ENCODE measurements at places on chromosomes 1 and 21.

- no peak for DNase-seq
Measured at GRCh38 chr1:169009666-169010065, 96.8 kb upstream of the ATP1B1 start.

DNA sequence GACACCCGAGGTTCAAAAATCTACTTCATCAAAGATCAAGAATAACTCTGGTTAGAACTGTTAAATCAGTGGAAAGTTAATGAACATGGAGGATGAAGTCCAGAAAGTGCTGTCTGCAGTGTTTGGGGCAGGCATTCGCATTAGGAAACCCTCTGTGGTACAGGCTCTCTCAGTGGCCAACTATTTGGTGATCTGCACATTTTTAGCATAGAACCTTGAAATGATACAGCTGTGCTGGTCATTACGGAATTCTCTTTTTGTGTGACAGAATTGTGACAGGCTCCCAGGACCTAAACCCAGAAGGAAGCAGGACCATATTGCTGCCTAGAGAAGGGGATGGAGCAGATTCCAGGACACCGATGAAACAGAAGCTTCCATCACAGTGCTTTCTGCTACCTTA, 89.0 kb downstream of the SLC45A1 start:
- DNase-seq, result no peak

DNA sequence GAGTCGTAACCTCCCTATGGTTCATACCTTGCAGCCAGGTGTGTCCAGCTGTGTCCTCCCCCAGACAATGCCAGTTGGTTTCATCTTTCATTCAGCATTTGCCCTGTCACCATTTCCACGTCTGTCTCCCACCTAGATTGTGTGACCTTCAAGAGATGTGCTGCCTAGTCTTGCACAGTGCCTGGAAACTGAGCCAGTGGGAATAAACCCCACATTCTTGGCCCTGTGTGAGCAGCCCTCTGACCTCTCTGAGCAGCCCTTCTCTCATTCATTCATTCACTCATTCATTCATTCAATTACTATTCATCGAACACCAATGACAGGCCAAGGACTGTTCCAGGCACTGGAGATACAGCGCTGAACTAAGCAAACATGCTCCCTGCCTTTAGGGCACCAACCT, 115.7 kb downstream of the GRIK3 start:
- DNase-seq, result no peak

GRCh38 chr1:38018864-38019343, 6.4 kb downstream of the UTP11 start:
- DNase-seq, result peak; percentile 89

- DNase-seq, result no peak
Measured at GRCh38 chr1:170687621-170688020, 23.7 kb downstream of the PRRX1 start.

GRCh38 chr1:87155170-87155569, 173.5 kb upstream of the LMO4 start:
- DNase-seq, result no peak

DNA sequence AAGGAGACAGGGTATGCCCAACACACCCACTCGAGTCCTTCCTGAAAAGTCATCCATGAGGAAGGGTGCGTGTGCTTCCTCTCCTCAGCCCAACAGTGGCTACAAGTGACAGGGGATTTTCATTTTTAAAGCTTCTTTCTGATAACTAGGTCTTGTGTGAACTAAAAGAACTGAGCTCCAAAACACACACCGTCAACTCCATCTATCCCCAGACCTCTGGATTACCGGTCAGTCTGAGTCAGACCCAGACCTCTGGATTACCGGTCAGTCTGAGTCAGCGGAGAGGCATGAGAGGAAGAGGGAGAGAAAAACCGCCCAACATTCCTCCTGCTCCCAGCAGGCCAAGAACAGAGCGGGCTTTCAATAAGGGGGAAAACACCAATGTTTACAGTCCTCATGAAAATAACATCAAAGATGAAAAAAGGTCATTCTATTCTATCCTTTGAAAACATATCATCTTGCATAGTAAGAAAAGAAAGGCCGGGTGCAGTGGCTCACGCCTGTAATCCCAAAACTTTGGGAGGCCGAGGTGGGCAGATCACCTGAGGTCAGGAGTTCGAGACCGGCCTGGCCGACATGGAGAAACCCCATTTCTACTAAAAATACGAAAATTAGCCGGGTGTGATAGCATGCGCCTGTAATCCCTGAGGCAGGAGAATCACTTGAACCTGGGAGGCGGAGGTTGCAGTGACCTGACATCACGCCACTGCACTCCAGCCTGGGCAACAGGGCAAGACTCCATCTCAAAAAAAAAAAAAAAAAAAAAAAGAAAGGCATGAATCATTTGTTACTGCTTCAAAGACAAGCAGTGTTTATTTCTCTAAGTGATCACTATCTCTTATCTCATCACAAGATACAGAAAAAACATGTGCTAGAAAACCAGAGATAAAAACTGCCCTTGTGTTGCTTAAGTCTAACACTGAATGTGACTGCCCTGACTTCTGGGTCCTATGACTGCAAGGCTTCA, 3.4 kb downstream of the PTTG1IP start:
- no peak for DNase-seq

- DNase-seq, result no peak
Measured at GRCh38 chr1:151867765-151868411, 14.4 kb upstream of the THEM5 start.

GRCh38 chr1:20153000-20153418, 13.9 kb downstream of the PLA2G2F start:
- no peak for DNase-seq

DNA sequence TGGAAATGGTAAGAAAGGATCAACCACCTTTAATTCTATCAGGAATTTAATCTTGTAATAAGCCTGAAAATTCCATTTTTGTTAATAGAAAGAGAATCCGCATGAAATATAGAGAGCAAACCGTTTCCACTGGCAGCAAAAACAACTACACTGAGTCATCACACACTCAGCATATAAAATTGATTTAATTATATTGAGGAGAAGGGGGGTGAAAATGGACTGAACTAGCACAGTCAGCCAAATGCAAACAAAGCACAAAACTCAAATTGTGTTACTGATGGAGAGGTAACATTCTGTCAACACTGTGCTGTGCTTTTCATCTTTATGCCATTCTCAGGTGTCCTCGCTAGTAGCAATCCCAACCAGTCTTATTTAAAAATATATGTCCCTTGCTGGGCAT, 1583.9 kb downstream of the MRPL39 start:
- no peak for DNase-seq

- DNase-seq, result peak; percentile 60
Measured at GRCh38 chr1:237470712-237471338, 419.9 kb downstream of the ZP4 start.

GRCh38 chr1:235946571-235946981, 79.9 kb upstream of the LYST start:
- DNase-seq, result no peak

GRCh38 chr1:107247679-107248078, 106.8 kb downstream of the NTNG1 start:
- DNase-seq, result no peak

- no peak for DNase-seq
Measured at GRCh38 chr1:191729742-191730141, 428.5 kb upstream of the RGS18 start.

DNA sequence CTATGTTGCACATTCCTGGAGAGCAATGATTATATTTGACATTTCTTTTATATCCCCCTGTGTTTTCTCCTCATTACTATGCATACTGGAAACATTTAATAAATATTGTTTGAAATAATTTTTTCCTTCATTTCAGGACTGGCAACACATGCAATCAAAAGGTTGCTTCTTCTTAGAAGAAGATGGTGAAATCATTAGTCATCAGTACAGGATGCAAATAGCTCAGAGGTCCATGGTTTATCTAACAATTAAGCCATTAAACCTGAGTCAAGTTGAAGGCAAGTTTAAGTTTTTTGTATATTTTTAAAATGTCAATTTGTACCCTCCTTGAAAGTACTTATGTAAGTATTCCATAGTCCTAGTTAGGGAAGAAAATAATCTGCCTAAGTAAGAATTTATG, 22.5 kb downstream of the EFCAB7 start:
- no peak for DNase-seq

- DNase-seq, result no peak
Measured at GRCh38 chr1:29849038-29849750, 612.9 kb downstream of the PTPRU start.

GRCh38 chr1:184748740-184749139, 5.9 kb downstream of the EDEM3 start:
- DNase-seq, result no peak

DNA sequence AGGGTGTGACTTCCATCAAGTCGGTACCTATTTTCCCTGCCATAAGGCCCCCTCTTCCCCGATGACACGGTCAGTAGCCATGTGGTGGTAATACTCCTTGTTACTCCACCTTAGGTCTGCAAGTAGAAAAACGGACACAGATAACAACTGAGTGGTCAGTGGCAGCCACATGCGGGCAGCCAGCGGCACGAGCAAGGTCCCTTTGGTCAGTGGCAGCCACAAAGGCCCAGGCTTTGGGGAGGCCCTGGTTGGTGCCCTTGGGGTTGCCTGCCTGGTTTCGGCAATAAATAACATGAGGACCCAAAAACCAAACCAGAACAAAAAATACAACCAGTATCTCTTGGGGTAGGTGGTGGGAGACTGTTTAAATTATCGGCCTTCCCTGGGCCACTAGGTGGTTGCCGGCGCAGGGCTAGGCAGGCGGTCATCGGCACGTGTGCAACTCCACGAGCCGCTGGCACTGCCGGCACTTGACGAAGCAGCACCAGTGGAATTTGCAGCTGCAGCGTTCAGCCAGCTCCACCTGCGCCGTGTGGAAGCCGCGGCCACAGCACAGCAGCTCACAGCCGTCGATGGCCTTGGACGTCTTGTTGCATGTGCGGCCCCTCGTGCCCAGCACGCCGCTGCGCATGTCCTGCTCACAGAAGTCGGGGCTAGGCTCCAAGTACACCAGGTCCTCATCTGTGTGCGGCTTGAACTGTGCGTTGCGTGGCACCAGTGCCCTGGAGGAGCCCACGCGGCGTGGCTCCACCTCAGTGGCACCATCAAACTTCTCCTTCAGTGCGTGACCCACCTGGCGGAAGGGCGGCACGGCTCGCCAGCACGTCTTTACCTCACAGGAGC, 23.1 kb downstream of the WNT4 start:
- no peak for DNase-seq

DNA sequence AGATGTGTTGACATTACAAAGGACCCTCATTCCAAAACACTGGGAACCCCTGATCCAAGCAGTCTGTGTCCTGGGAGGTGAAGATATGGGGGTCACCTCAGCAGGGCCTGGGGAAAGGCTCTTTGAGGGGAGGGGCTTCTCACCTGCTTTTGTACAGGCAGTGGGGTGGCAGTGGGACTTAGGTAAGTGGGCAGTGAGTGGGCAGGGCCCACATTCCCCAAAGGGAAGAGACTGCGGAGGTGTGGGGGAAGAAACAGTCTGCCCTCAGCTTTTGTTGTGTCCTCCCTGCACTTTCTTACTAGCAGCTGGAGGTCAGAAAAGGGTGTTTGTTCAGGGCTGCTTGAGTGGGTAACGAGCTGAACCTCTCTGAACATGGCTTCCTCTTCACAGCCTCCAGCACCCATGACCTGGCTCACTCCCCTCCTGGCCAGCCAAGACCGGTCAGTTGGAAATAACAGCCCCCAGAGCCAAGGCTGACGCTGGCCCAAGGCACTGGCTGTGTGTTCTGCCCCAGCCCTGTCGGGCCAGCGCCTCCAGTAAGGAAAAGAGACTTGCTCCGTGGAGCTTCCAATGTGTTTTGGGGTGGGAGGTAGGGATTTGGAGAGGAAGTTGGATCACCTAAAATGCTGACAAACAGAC, 173.5 kb downstream of the PSMG1 start:
- DNase-seq, result no peak

DNA sequence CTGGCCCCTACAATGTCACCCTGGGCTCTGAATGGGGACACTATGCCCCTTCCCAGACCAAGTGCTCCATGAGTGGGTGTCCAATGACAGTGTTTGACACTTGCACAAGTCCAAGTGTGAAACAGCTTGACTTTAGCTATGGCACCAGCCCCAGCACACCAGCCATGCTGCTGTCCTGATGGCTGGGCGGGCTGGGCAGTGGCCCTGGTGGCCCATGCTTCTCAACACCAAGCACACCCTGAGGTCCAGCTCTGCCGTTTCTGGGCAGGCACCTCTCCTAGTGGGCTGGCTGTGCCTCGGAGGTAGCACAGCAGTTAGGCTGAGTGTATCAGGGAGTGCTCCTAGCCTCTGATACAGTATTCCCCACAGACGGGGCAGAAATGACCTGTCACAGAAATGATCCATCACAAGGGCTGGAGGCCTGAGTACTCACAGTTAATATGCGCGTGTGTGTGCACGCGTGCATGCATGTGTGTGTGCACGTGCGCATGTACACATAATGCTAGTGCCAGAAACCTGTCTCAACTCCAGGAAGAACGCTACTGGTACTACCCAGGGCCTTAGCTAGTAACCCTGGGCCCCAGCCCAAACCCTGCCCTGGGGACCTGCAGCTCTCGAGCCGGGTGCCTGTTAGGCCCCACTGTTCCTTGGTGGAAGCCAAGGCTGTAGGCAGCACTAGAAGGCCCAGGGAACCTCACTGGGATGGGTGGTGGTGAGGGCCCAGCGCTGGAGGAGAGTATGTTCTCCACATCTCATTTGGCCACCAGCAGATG, 134.0 kb downstream of the DMRTB1 start:
- no peak for DNase-seq

Measured in NCI-H510A treated with DMSO at 0.1 percent for 48 hours (cell line).